ENCODE measurements at places on chromosomes 16 and 17.

DNA sequence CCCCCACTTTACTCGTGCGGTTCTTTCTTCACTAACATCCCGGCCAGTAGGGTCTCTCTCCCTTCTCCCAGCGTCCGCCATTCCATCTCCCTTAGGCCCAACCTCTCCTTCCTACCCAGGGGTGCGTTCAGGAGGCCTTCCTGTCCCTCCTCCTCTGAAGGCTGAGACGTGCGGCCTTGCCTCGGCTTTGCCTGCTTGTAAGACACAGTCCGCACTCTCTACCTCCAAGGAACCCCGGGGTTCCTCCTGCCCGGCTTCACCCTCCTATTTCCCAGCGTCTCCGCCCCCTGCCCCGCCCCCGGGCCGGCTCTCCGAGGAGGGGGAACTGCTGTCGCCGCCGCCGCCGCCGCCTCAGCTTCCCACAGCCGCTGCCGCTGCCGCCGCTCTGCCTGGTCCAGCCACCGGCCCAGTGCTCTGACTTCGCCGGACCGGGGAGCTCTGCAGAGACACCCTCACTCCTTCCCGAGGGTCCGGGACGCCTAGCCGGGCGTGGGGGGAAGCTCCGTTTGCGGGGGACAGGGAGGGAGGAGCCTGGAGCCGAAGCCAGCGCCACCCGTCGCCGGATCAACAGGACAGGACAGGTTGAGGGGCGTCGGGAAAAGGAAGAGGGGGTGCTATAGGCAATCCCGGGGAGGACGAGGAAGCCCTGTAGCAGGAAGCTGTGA is 1.2 kb upstream of the FGF11 start:
- DNase-seq = peak; percentile 37

DNA sequence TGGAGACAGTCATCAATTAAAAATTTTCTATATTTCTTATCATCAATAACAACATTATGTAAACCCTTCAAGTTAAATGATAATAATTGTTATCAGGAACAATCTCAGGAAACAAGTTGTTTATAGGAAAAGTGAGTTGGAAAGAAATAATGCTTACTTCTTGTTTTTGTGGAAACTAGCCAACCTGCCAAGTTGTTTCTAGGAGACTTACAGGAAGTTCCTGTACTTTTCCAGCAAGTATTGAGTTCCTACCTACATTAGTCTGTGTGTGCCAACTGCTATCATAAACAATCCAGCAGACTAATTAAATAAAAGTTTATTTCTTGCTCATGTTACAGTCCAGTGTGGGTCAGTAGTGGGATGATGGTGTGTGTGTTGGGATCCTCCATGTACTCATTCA is 1.6 kb upstream of the CCL14 start:
- no peak for DNase-seq

GRCh38 chr17:47973541-47973940 is 2.6 kb downstream of the CDK5RAP3 start:
- no peak for DNase-seq

GRCh38 chr17:46772475-46773220 is 45.8 kb downstream of the WNT3 start:
- DNase-seq = no peak

GRCh38 chr17:64056269-64057005 is 36.0 kb upstream of the ICAM2 start:
- no peak for DNase-seq

DNA sequence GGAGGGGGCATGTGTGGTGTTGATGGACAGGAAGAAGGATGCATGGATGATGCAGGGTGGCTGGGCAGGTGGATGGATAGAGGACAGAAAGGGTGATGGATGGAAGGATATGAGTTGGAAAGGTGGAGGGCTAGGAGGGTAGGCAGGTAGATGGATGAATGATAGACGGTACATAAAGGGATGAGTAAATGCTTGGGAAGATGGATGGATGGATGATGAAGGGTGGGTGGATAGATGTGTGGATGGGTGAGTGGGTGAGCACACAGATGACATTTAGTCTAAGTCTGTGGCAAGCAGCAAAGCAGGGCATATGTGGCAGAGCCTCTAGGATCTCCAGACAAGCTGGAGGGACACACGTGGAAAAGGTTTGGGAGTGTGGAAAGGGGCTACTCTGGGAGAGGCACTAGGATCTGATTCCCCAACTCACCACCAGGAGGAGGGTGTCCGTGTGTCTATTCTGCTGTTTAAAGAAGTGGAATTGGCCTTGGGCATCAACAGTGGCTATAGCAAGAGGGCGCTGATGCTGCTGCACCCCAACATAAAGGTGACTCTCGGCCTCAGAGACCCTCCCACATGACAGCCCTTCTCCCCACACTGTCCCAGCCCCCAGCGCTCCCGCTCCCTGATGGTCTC is 8.2 kb downstream of the PLD2 start:
- no peak for DNase-seq

DNA sequence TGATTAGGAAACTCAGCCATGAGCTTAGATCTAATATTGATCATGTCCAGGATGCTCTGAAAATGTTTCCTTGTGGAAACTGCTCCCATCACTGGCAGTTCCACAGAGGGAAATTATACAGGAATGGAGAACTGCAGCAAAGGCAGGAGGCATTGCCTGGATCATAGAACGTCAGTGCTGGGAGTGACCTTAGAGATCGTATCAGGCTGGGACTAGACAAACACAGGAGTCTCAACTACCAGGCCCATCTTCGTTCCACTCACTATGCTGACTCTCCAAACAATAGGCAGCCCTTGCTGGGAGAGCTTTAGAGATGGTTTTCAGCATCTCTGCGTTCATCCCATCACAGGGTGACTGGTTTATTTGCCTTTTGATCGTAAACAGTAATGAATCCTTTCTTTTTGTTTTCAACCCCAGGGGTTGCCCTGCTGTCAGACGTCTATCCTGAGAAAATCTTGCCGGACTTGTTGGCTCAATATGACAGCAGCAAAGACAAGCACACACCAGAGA is 130.3 kb downstream of the TANGO6 start:
- DNase-seq = no peak

GRCh38 chr16:2142942-2143877 is 5.2 kb upstream of the RAB26 start:
- no peak for DNase-seq

Measured in activated CD4-positive, alpha-beta T cell treated with anti-CD3 and anti-CD28 coated beads, Interleukin-2, amount 50 U/mL, for 24 hours (primary cell).